ENCODE measurements at places on chromosomes 5 and 9.

- DNase-seq: no peak
Observed at GRCh38 chr5:53882006-53882675, 321.7 kb downstream of the NDUFS4 start.

DNA sequence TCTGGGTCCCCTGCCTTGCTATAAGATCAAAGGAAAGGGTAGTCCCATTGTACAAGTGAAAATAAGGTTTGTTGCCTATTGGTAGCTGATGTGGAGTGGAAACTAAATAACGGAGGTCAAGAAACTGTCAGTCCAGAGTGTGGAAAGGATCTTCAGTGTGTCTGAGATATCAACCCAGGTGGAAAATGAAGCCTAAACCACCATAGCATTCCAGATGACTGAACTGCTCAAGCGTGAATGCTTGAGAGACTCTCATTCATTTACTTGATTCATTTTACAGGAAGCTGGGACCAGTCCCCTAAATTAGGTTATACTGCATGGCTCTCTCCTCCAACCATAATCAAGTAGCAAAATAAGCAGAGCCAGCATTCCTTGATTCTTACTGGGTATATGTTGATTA, 116.0 kb upstream of the SLC28A3 start:
- no peak for DNase-seq

GRCh38 chr9:92055624-92056023, 59.6 kb downstream of the SPTLC1 start:
- no peak for DNase-seq

GRCh38 chr5:154862766-154863165, 4.3 kb downstream of the CNOT8 start:
- DNase-seq: no peak

DNA sequence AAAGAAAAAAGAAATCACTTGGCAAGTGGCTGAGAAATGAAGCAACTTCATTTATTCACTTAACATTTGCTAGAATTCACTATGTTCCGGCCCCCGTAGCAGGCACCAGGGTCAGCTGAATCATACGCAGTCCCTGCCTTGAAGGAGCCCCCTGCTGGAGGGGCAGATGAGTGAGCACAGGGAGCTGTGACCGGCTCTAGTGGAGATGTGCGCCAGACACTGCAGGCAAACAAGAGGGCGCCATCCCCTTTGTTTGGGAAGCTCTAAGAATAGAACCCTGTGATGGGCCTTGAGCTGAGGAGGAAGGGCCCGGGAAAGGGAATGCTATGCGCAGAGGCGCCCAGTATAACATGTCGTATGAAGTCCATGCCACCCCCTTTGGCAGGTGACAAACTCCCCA, 20.2 kb upstream of the RPL26L1 start:
- DNase-seq: no peak
